Smooth muscle cell of the umbilical artery (primary cell): ENCODE measurements at places on chromosomes 6 and 20. TPM values are rescaled to one million over a fixed set of nuclear protein-coding genes. Genes with fewer than 3 reads are reported as not detected.

SIRPB2 gene
- not detected in 2 replicates for total RNA-seq

UFL1 gene
- 34.4 and 41.4 TPM in 2 replicates for total RNA-seq

LIN28B gene
- total RNA-seq = 0.05 TPM in 1 of 2 replicates, not detected in the other

GSTA3 gene
- not detected in 2 replicates for total RNA-seq

ZKSCAN4 gene
- 3.8 and 6.2 TPM in 2 replicates for total RNA-seq

ENPP4 gene
- total RNA-seq = 0.74 and 0.89 TPM in 2 replicates

KCNK16 gene
- total RNA-seq = not detected in 2 replicates

CALHM4 gene
- total RNA-seq = not detected in 2 replicates

ULBP1 gene
- total RNA-seq = under 0.01 and 0.09 TPM in 2 replicates

SUMO4 gene
- 2.1 and 3.2 TPM in 2 replicates for total RNA-seq

PDE10A gene
- total RNA-seq = 11.4 and 16.6 TPM in 2 replicates

ABCC10 gene
- 23.2 and 37.5 TPM in 2 replicates for total RNA-seq

RIPOR3 gene
- total RNA-seq = 1.2 and 8.6 TPM in 2 replicates

EPB41L1 gene
- total RNA-seq = 26.7 and 39.8 TPM in 2 replicates
